Kasumi-1 (cell line): ENCODE measurements at places on chromosomes 3 and 15.

- peak; percentile 27 for DNase-seq
Observed at GRCh38 chr3:14143271-14144225, 18.7 kb downstream of the TMEM43 start.

DNA sequence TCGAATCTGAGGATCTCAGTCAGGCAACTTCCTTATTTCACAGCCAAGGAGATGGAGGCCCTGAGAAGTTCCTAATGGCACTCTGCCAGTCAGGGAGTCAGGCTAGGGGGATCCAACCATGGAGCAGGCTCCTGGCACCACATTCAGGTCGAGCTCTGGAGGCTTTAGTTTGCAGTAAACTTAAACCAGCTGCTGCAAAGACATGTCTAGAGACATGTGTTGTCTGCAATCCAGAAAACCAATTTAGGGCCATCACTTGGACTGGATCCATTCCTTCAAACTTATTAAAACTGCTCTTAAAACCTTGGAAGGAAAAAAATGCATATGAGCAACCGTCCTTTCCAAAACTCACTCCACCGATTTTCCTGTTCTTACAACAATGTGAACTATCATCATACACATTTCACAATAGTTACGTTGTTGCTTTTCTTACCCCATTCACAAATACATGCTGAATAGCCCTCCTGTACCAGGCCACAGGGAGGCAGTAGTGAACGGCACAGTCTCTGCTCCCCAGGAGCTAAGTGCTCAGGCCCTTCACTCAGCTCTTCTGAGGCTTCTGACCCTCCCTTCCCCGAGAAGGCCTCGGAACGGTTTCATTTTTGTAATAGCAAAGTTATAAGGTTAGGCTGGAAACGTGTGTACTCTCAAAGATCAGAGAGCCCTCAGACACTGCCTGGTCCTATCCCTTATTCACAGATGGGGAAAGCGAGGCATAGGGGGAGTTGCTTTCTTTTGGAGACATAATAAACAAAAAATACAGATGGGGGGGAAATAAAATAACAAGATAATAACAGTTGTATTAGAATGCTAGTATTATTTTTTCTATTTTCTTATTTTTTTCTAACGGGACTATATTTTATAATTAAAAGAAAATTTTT lies 20.1 kb downstream of the RFT1 start:
- peak; percentile 92 for DNase-seq

DNA sequence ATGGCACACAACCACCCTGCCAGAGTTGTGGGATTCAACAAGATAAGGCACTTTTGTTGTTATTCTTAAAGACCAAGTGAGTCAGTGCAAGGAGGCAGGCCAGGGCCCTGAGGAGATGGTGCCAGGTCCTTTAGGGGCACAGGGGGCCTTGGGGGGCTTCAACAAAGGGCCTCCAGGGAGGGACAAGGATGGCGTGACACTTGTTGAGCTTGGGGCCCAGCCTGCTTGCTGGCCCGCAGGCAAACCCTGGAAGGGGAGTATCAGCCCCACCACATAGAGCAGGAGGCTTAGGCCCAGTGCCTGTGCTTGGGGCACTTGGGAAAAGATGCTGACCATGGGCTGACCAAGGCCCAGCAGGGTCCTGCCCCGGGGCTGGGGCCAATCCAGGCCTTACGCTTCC lies 5.5 kb downstream of the IQSEC1 start:
- DNase-seq = no peak

- DNase-seq = no peak
Observed at GRCh38 chr3:124893526-124893925, 6.4 kb upstream of the ITGB5 start.

DNA sequence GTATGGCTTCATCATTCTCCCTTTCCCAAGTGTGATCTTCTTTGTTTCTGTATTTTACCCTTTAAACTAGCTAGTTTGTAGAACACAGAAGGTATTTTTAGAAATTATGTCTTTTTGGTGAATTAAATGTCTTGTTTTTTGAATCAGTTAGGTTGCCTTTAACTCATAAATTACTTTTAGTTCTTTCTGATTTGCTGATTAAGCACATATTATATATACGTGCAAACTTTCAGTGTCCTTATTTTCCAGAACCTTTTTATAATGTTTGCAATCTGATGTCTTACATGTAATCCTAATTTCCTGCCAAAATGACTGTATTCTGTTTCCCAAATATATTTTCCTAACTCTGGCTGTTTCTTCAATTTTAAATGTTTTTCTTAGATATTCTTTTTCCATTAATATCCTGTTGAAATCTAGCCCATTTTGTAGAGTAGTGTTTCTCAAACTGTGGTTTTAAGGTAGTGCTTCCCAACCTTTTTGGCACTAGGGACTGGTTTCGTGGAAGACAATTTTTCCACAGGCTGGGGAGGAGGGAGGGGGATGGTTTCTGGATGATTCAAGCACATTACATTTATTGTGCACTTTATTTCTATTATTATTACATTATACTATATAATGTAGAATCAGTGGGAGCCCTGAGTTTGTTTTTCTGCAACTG lies 51.8 kb downstream of the CHD2 start:
- DNase-seq = no peak

DNA sequence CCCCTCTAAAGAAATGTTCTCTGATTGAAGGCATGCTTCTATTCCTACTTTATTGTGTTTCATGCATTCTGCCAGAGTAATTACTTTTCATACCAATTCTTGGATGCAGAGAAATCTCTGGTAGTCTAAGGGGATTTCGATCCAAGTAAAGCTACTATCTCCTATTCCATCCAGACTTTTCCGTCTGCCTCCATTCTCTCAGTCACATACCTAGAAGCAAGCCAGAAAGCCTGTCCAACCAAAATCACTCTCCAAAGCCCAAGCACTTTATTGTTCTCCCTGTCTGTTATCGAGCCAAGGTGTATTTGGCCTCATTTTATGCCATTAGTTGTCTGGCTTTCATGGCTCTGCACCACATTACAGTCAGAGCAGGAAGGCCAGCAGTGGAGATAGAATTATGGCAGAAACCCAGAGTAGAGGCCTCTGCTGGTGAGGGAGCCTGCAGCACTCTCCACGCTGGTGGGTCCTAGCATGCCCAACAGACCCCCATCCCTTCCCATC lies 95.9 kb downstream of the SLC49A4 start:
- no peak for DNase-seq

- no peak for DNase-seq
Observed at GRCh38 chr3:171688002-171688401, 122.3 kb downstream of the PLD1 start.
